ENCODE measurements at places on chromosomes 1 and 21.

DNA sequence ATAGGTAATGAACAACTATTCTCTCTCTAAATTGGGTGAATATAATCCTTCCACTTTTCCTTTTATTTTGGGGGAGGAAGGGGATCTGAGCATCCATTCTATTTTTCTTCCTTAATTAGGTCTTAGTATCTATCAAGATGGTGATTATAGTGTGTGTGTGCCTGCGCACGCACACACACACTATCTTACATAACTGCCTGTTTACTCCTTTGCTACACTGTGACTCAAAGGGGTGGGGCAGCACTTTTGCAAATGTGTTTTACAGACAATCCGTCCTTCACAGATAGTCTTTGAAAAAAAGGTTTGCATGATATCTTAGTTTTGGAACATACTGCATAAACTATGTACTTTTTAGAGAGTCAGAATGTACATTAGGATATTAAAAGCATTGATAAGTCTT lies 191.5 kb downstream of the SDCCAG8 start:
- DNase-seq = no peak

DNA sequence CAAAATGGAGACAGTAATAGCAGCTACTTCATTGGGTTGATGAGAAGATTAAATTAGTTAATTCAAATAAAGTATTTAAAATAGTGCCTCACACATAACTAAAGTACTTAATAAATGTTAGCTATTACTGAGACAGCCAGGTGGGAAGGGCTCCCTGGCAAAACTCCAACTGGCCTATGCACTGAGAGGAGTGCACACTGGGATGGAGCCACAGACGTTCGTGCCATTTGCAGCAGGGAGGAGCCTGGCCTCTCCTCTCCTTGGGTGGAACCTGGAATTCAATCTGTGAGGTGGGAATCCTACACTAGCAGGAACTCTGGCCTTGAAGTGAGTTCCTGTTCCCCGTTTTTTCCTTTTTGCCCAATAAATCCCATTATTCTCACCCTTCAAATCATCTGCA lies 28.1 kb downstream of the SLC5A9 start:
- DNase-seq = no peak

DNA sequence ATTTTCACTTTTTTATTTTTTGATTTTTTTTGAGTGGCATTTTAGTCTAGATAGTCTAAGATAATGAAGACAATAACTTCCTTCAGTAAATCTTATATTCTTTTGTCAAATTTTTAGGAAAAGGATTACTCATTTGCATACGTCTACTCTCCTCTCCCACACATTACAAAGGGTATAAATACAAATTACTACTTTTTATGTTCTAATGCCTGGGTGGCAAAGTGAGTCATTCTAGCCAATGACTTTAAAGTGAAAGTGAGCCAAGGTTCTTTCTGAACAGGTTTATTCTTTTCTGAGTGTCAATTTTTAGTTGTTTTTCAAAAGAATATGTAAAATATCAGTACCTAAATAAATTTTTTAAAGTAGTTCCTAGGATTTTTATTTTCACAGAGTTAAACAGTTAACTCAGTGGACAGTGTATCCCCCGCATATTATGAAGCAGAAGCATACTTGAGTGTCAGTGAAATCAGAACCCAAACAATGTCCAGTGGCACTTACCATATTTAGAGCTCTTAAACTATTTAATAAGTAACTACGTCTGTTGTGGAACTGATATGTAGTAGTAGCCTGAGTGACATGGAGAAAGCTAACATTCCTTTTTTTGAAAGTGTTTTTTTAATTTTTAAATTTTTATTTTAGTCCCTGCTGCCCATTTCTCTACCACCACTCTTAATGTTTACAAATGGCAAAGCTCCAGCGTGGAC lies 141.7 kb downstream of the PHTF1 start:
- DNase-seq = no peak

- DNase-seq = no peak
These were observed 348.8 kb downstream of the HHAT start for GRCh38 chr1:210677533-210677932.

- no peak for DNase-seq
These were observed 83.1 kb upstream of the KLHDC7A start for GRCh38 chr1:18397641-18398040.

GRCh38 chr21:45581322-45581712 lies 39.1 kb upstream of the SLC19A1 start:
- no peak for DNase-seq

DNA sequence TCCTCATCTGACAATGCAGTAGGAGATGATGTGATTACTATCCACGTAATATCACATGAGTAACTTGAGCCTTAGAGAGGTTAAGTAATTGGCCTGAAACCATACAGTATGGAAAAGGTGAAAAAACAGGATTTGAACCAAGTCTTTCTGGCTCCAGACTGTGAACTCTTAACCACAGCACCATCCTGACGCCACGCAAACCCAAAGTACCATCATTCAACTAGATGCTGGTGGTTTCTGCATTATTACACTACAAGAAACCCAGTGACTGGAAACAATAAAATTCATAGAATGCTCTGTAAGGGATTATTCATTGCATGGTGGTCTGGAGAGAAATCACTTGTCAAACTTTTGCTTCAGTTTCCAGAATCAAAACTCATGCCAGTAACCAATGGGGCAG lies 90.7 kb downstream of the MAB21L3 start:
- no peak for DNase-seq

DNA sequence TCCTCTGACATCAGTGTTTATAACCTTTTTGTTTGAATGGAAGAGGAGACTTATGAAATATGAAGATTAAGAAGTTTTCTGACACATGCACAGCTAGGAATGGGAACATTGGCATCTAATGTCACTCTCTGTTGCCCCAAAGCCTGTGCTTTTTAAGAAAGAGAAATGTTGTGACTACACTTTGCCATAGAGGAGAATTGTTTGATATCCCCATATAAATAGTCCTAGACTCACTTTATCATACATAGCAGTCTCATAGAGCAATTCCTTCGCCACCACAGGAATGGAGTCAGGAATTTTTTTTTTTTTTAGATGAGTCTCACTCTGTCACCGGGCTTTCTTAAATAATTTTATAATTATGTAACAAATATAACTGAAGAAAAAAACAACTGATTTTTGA lies 1.5 kb downstream of the KRTAP21-3 start:
- no peak for DNase-seq

GRCh38 chr21:46557469-46557868 lies 47.4 kb downstream of the S100B start:
- no peak for DNase-seq

DNA sequence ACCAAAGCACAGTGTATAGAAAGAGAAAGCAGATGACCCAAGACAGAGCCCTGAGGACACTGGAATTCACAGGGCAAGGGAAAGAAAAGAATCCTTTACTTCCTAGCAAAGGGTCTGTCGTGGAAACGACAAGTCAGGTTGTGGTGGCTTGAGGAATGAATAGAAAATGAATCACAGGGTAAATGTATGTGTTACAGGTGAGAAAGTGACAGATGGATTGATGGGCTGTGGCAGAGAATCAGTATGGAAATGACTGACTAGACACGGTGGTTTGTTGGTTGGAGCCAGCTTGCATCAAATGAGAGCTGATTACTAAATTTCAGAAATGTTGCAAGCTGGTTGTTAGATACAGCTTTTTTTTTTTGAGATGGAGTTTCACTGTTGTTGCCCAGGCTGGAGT lies 46.9 kb downstream of the PTP4A2 start:
- no peak for DNase-seq

DNA sequence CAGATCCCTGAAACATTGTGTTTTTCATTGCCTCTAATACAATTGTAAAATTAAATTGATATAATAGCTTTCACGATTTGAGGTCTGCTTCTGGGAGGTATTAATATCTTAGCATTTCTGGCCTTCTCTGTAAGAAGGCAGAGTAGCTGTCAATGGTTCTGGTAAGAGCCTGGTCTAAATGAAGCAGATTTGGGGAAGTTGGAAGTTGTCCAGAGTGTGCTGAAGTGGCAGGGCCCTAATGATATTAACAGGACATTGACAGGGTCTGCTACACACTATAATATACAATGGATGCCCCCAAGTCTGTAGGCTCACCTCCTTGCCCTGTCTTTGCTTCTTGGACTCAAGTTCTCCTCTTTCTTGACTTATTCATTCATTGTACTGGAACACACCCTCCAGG lies 99.5 kb downstream of the C4BPA start:
- DNase-seq = no peak
